Hepatocyte (in vitro differentiated cells): ENCODE measurements at places on chromosomes 2 and 18. TPM values are rescaled to one million over a fixed set of nuclear protein-coding genes. Genes with fewer than 3 reads are reported as not detected.

GRCh38 chr2:19043893-19044292, 314.5 kb downstream of the OSR1 start:
- no peak overlapping the region for H3K4me3 ChIP-seq
- no peaks in the 10 kb centered on the region for H3K4me1 ChIP-seq
- no peaks in the 10 kb centered on the region for H3K36me3 ChIP-seq
- H3K27me3 ChIP-seq: no peaks in the 10 kb centered on the region
- DNase-seq: no peak
- no peak overlapping the region for H3K27ac ChIP-seq

DNA sequence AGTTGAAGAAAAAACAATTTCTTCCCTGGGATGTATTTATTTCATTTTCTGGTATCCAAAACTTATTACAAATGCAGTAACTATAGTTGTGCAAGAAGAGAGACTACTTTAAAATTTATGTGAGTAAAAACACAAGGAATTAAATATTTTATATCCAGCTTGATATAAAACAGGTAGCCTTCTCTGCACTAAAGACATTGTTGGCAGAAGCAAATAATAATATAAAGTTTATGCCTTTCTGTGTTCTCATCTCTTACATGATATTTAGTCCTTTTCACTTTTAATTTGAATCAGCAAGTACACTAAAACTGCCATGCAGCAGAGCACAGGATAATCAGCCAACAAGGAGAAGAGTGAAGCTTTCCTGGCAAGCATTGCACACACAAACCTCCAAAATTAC, 352.7 kb downstream of the ARL6IP6 start:
- no peak for DNase-seq
- no peaks in the 10 kb centered on the region for H3K27me3 ChIP-seq
- H3K27ac ChIP-seq: no peak overlapping the region

GRCh38 chr2:144254342-144255235, 265.3 kb downstream of the ZEB2 start:
- DNase-seq: no peak
- H3K27me3 ChIP-seq: no peaks in the 10 kb centered on the region
- no peaks in the 10 kb centered on the region for H3K36me3 ChIP-seq
- no peaks in the 10 kb centered on the region for H3K4me1 ChIP-seq

GRCh38 chr2:183866666-183867065, 731.7 kb upstream of the ZNF804A start:
- H3K4me1 ChIP-seq: no peaks in the 10 kb centered on the region
- H3K27ac ChIP-seq: no peak overlapping the region
- no peak overlapping the region for H3K4me3 ChIP-seq
- no peak for DNase-seq
- H3K36me3 ChIP-seq: no peaks in the 10 kb centered on the region

DNA sequence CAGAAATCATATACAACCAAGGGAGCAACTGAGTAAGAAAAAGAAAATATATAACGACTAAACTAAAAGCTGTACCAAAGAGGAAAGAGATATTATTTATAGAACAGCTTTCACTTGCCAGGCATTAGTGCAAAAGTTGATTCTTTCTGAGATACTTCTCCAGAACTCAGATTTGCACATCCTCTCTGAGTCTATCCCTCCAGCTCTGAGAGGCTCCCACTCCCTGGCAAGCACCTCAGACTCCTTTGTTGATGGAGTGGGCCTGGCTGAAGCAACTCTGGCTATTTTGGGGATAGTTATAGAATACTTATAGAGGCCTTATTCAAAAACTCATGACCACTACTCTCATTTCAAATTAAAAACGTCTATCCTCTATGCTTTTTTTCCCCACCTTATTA, 501.6 kb upstream of the TNP1 start:
- DNase-seq: no peak
- peak overlapping the region; percentile 37 for H3K27ac ChIP-seq
- no peak overlapping the region for H3K4me3 ChIP-seq

- no peak overlapping the region for H3K27ac ChIP-seq
- no peaks in the 10 kb centered on the region for H3K36me3 ChIP-seq
- no peak for DNase-seq
- no peaks in the 10 kb centered on the region for H3K27me3 ChIP-seq
- no peak overlapping the region for H3K4me3 ChIP-seq
- no peaks in the 10 kb centered on the region for H3K4me1 ChIP-seq
Observed at GRCh38 chr2:148681443-148681842, 36.9 kb downstream of the EPC2 start.

- H3K27me3 ChIP-seq: no peaks in the 10 kb centered on the region
- no peak overlapping the region for H3K4me3 ChIP-seq
- no peaks in the 10 kb centered on the region for H3K36me3 ChIP-seq
- H3K4me1 ChIP-seq: peaks cover 20% of the 10 kb centered on the region
Observed at GRCh38 chr2:159605441-159606178, 10.7 kb downstream of the BAZ2B start.

Gene ANKRD23
- 1.8 and 2.0 TPM in 2 replicates for total RNA-seq

Gene CHN1
- 19.2 and 29.0 TPM in 2 replicates for total RNA-seq

Gene G6PC2
- total RNA-seq: not detected in 2 replicates

- H3K36me3 ChIP-seq: no peaks in the 10 kb centered on the region
- peaks cover 36% of the 10 kb centered on the region for H3K4me1 ChIP-seq
- H3K27ac ChIP-seq: no peak overlapping the region
- no peak overlapping the region for H3K4me3 ChIP-seq
- DNase-seq: peak; percentile 49
Observed at GRCh38 chr2:28360718-28361293, 31.9 kb upstream of the FOSL2 start.

DNA sequence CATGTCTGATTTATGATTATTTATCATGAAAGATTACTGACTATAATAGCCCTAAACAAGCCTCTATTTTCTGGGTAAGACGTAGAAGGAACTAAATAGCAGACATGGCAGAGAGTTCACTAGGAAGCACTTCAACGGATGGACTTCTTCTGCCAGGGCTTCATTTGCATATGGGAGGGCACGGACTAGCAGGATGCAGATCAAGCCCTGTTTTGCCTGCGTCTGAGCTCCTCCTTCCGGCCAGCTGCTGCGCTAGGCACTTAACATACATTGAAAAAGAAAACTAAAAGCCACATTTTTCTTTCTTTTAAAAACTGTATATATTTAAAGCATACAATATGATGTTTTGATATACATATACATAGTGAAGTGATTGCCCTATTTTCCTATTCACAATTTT, 340.0 kb upstream of the MEX3C start:
- H3K27ac ChIP-seq: no peak overlapping the region
- peak; percentile 82 for DNase-seq
- no peaks in the 10 kb centered on the region for H3K27me3 ChIP-seq
- H3K4me3 ChIP-seq: no peak overlapping the region
